ENCODE measurements at places on chromosomes 7 and 10.

DNA sequence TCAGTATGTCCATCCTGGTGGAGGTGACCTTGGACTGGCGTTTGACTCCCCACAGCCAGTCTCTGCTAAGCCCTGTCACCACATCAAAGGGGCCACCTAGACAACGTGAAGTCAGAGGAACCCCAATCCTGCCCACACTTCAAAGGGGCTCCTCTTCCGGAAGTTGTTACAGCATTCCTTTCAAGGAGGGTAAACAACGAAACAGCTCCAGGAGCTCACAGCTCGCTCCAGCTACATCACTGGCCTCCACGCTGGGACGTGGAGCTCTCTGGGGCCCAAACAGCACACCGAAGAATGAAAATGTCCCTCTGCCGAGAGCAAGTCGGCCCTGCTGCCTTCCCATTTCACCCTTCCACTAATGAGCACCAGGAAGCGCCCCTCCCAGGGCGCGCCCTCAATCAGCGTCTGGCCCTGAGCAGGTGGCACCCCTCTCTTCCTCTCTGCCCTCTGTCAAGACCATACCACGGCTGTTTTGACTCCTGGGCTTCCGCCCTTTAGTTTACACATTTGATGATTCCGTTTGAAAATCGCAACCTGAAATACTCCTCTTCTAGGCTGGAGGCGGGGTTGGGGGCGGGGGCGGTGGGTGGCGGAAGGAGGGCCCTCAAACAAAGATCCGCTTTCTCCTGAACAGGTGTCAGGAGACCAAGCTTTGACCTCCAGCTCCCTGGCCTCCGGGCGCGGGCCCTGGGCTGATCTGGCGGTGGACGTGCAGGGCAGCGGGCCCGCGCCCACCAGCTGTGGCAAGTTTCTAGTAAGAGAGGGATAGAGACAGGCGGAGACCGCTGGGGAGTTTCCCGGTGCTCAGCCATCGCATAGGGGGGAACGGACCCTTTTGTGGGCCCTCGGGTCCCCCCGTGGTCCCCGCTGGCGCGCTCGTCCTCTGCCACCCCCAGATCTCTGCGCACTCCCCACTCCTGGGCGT is 53.1 kb upstream of the KDM7A start:
- no peak for DNase-seq

DNA sequence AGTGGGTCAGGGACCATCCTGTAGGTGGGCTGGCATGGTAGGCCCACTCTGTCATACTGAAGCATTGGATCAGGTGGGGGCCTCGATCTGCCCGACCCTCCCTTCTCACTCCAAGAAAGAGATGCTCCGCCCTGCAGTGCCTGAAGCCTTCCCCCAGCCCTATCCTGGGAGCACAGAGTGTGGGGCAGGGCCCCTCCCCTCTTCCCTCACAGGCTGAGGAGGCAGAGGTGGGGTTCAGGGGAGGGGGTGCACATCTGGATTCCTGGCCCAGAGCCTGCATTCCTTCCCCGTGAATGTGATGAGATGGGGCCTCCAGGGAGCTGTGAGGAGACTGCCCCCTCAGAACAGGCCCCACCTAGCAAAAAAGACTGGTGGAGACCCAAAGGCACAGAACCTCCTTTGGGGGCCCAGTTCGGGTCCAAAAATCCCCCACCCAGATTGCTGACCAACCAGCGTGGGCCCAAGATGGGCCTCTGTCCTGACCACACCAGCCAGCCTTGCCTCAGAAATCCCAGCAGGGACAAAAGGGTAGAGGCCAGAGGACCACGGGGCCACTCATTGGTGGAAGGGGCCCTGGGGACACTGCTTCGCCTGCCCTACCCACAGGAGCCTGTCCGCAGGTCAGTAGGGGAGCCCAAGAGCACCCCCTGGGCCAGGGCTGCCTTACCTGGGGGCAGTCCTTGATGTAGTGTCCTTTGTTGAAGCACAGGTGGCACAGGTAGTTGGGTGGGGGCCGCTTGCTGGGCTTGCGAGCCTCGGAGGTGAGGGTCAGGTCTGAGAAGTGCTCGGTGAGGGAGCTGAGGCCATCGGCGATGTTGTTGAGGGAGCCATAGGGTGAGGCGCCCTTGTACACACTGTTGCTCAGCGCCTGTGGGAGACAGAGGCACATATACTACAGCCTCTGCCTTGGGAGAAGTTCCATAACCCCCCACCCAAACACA is 13.3 kb downstream of the ZCCHC24 start:
- DNase-seq: no peak

DNA sequence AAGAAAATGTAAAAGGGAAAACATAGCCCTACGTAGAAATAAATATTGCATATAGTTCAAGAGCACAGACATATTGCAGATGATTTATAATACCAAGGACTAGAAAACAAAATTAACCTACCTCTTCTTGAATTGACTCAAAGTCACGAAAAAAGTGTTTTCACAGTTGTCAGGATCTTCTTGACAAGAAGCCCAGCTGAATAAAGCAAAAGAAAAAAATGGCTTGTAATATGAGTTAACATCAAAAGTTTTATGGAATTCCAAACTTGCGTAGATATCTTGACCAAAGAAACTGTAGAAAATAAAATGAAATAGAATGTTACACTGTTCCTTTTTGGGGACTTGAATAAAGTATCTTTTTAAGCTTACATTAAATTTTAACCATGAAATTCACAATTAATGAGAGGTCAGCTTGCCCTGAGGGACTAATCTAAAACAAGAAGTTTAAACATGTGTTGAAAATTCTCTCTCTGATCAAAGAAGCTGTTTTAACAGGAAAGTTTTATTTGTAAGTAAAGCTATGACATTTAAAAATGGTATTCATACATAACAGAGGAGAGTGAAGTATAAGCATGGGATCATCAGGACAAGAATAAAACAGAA is 133.1 kb upstream of the SEMA3C start:
- no peak for DNase-seq

DNA sequence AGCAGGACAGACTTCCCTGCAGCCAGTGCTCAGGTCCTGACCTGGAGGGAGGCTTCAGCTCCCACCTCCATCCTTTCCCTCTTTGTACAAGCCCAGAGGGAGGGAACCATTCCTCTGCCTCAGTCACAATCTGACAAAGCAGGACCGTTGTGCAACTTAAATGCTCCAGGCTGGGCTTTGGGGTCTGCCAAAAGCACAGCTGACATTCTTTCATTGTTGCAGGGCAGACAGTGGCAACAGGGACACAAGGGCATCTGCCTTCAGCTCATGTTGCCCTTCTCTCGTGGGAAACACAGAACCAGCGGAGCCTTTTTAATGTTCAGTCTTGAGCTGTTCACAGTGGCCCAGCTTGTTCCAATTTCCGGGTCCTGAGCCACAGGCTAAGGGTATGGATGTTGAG is 155.7 kb upstream of the TNS3 start:
- DNase-seq: no peak

- DNase-seq: no peak
These were observed 582 bp downstream of the TPST1 start for GRCh38 chr7:66205741-66206090.

GRCh38 chr7:157657741-157658740 is 321.2 kb downstream of the DNAJB6 start:
- DNase-seq: peak; percentile 79

- DNase-seq: no peak
These were observed 213.0 kb downstream of the ABCA13 start for GRCh38 chr7:48384180-48384752.

GRCh38 chr7:99235925-99236324 is 28.0 kb upstream of the KPNA7 start:
- DNase-seq: no peak
